NCI-H1694 treated with DMSO at 0.1 percent for 48 hours (cell line): ENCODE measurements at places on chromosomes 1 and 21.

GRCh38 chr1:236154671-236155398, 12.5 kb downstream of the GPR137B start:
- DNase-seq = no peak

- no peak for DNase-seq
These were observed 44.1 kb upstream of the TSPAN2 start for GRCh38 chr1:115133440-115133839.

DNA sequence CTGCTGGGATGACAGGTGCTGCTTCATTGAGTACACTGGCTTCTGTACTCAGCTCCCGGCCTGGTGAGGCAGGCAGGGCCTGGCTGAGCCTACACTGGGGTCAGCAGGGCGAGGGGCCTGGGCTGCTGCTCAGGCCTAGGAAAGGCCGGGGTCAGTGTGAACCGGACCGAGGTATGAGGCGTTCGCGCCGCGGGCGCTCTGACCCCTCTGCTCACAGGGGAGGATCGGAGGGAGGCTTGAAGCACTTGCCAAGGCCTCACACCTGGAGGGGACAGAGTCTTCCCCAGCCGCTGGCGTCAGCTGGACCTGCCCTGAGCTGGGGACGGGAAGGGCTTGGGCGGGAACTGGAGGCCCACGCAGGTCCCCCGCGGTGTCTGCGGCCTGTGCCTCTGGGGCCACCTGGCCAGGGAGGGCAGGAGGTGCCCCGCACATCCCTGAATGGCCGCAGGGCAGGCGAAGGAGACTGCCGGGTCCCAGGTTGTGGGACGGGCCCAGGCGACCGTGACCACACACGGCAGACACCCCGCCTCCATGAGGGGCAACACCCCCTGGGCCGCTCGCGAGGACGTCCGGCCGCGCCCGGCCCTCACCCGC, 466 bp downstream of the PEX10 start:
- no peak for DNase-seq

GRCh38 chr1:204356997-204357396, 2.7 kb downstream of the PLEKHA6 start:
- DNase-seq = no peak

DNA sequence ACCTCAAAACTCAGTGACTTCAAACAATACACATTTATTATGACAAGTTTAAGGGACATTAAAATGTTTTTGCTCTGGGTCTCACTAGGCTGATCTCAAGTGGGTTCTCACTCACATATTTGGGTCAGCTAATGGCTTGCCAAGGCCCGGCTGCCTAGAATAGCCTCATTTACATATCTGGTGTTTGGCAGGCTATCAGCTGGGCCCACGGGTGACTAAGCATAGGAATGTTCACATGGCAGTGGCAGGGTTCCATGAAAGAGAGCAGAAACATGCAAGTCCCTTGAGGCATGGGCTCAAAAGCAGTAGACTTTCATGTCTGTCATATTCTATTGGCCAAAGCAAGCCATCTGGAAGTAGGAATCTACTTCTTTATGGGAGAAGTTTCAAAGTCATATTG, 492.6 kb downstream of the KCNT2 start:
- no peak for DNase-seq

DNA sequence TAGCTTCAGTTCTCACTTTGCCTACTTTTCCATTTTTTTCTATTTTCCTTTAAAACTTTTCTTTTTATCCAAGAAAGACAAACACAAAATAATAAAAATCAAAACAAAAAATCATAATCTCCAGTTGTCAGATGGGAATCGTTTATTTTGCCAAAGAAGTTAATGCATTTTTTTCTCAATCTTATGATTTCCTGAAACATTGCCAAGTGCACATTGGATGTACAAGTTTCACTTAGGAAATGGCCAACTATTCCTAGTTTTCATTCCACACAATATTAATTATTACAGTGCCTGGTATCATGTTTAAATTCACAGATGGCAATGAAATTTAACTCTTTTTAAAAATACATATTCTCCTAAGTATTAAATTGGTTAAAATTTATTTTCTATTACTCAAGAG, 1050.5 kb downstream of the TTLL7 start:
- no peak for DNase-seq

DNA sequence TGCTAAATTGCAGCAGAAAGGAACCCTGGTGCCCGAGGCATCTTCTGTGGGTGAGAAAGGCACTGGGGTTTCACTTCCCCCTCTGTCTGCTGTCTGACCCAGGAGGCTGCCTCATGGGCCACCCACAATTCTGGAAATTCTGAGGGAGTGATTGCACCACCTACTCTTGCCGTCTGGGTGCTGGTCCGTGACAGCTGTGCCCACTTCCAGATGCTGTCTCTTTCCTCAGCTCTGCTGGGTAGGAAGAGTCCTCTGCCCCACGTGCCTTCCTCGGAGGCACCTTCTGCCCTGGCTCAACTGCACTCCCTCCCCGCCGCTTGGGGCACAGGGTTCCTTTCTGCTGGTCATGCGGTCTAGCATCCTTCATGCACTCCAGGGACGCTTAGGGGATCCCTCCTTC, 96.3 kb downstream of the ARHGEF10L start:
- no peak for DNase-seq

DNA sequence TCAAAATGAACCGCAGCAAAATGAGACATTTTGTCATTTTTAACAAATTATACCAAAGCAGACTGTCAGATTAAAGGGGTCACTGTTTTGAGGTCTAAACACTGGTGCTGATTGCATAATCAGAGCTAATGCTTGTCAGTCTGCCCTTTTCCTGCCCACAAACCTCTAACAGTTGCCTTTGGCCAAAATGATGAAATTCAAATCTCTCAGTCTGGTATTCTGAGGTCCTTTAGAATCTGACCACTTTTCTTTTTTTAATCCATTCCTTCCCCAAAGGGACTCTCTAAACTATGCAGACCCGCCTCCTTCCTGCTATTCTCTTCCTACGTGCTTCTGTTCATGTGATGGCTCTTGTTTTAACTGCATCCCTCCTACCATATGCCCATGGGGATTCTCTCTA, 145.2 kb upstream of the SPATA6 start:
- DNase-seq = no peak

DNA sequence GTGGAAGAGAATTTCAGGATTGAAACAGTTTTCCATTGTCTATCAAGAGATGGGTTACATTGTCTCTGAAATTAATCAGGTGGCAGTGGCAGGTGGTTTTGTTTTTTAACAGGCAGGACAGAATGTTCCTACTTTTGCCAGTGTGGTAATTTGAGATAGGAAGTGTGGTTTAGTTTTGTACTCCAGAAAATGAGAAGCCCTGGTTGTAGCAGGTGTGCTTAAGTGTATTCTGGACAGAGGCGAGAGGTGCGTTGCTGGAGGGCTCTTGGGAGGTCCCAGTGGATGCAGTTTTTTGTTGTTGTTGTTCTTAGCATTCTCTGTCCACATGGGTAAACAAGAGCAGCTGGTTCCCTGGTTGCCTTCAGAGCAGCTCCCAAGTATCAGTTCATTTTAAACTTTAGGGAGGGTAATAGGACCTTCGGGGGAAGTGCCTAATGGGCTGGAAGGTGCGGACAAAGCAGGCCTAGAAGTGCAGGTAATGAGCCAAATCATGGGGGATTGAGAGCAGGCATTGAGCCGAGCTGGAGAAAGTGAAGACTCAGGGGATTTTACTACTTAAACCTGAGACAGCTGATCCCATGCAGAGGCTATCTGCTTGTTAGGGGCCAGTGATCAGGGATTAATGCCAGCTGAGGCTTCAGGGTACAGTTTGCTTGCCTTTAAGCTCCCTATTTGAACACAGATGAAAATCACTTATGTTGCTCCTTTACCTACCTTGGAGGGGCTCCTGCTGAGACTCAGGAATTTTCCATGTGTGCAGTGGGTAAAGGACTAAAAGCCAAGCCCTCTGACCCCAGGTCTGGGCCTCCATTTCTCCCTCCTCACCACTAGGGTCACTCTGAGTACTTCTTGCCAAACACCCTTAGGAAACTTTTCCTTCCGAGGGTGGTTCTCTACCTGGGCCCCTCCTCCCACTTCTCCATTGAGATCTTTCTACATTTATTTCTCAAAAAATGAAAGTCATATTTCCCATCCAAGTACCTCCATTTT, 6.1 kb downstream of the PFKFB2 start:
- no peak for DNase-seq

- no peak for DNase-seq
These were observed 100.2 kb upstream of the GREM2 start for GRCh38 chr1:240712014-240712731.

DNA sequence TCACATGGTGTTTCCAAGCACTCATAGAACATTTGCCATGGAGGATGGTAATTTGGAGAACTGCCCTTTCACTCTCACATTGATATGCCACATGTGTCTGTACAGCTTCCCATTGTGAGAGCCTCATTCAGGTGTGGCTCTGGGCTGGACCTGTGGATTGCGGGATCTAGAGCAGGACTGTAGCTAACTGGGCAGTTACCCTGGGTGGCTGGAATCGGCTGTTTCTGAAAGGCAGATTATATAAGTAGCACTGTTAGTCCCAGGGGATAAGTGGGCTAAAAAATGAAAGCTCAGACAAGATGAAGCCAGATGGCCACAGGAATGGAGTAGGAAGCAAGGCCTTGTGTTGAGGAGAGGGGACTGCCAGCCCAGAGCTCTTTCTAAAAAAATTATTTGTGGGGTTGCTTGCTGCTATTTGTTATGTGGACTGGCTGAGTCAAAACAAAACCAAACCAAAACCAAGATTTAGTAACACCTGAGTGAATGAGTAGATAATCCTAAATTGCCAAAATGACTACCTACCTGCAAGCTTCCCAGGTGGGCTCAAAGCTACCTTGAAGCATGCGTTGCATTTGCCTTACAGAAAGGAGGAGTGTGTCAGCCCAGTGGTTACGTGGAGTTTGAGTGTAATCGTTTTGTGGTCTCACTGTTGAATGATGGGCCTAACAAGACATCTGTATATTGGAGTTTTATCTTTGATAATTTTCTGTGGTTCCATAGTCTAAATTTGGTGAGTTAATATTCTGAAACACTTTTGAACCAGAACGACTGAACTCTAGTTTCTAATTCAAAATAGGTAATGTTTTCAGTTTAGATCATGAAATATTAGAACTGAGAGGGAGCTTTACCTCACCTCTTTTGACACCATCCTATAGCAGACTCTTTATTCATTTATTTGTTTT, 58.0 kb downstream of the SDCCAG8 start:
- DNase-seq = peak; percentile 99

DNA sequence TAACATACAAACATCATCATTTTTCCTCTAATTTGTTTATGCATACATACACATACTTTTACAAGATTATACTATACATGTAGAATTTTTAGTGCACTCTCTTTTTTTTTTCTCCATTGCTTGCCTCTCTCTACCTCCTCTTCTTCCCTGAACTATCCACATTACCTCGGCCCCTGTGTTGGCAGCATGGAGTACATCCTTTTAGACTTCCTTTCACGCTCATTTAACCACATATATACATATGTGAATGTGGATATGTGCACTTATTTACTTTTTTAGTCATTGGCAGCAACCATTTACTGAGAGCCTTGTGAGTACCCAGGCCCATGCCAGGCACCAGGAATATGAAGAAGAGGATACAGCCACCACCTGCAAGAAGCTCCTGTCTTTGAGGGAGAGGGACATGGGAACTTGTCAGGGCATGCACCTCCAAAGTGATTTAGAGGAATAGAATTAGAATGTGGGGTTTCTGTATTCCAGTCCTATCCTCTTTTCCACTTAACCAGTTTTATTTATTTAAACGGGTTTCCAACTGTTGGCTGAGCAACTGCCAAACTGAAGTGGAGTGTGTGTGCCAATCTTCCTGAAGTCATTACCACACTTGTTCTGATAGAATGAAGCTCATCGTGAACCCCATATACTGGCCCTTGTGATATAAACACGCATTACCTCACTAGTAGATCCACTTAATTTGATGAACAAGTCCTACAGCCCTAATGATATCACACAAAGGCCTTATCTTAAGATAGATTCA, 212.6 kb downstream of the TNR start:
- DNase-seq = no peak

DNA sequence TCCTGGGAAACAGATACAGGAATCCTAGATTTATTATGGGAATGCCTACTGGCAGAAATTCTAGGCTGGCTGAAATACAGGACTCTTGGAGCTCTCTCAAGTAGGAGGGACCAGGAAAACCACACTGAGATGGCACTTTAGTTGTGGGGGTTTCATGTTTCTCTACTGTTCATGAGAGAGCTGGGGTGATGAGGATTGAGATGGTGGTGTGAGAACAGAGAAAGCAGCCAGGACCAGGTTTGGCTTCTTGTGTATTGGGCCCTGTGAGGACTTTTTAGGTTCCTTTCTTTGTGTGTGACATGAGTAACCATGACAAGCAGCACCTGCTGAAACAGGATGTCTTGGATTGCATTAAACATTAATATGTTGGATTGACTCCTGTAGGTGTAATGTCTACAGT, 4.9 kb downstream of the ARID1A start:
- DNase-seq = no peak

GRCh38 chr1:180392020-180392419, 110.4 kb downstream of the ACBD6 start:
- no peak for DNase-seq

- DNase-seq = no peak
These were observed 78.4 kb downstream of the OLFM3 start for GRCh38 chr1:101918277-101918676.

DNA sequence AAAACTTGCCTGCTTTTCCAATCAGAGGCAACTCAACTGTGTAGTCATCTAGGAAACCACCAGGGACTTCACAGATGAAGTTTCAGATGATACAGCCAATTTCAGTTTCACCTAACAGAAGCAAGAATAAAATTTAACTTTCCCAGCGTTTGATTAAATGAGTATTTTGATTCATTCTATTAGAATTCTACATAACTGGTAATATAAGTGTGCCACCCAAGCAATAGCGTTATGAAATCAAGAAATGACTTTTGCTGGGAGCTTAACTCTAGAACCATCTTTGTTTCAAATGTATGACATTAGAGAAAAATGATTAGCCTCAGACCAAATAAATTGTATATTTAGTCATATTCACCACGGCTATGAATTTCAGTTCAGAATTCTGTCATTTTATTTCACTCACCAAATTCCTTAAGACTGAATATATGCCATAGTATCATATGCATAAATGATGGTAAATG, 239.3 kb downstream of the NRIP1 start:
- no peak for DNase-seq

GRCh38 chr1:22662318-22662717, 9.3 kb downstream of the C1QB start:
- no peak for DNase-seq

DNA sequence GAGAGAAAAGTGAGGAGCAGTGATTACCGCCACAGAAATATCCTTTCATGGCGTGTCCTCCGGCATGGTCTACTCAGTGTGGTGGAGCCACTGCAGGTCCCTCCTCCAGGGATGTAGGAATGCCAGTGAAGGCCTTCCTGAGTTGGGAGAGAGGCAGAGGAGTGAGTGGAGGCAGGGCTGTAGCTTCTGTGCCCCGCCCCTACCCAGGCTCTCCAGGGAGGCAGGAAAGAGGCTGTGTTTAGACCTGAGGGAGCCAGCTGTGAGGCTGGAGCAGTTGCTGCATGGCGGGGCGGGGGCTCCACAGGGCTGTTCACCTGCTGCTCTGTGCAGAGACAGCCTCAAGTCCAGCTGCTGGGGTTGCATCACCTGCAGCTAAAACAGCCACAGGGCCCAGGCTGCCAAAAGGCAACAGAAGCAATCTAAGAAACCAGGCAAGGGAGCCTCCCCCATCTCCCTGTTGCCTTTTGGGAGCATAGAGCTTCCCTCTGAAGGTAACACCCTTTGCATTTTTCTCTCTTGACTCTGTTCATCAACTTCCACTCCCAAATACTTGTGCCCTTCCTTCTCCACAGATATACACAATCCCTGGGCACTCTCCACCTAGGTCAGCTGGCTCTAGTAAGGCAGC, 801 bp upstream of the ANXA9 start:
- no peak for DNase-seq
